ENCODE measurements at places on chromosomes 1 and 21.

GRCh38 chr1:89998306-89998705, 3.4 kb downstream of the ZNF326 start:
- DNase-seq: no peak

- DNase-seq: no peak
Measured at GRCh38 chr1:156667968-156668709, 9.1 kb downstream of the NES start.

- DNase-seq: no peak
Measured at GRCh38 chr1:223429821-223430220, 36.6 kb downstream of the CCDC185 start.

DNA sequence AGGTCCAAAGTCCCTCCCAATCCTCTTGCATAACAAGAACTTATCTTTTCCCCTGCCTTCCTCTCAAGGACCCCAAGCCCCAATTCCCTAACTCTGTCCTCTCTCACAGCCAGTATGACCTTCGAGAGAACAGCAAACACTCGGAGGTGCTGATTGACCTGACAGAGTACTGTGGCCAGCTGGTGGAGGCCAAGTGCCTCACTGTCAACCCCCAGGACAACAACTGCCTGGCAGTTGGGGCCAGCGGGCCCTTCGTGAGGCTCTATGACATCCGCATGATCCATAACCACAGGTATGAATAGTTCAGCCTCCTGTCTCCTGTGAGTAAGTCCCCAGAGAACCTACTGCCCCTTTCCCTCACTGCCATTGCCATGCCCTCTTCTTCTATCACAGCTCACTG, 29.9 kb upstream of the TMEM222 start:
- DNase-seq: no peak

- no peak for DNase-seq
Measured at GRCh38 chr1:94110946-94111740, 9.8 kb downstream of the ABCA4 start.

- DNase-seq: no peak
Measured at GRCh38 chr1:115505148-115505571, 136.6 kb upstream of the VANGL1 start.

GRCh38 chr1:116465845-116466685, 93.0 kb downstream of the ATP1A1 start:
- DNase-seq: no peak
